ENCODE measurements at places on chromosomes 1 and 21.

GRCh38 chr1:227766015-227766634 is 30.9 kb downstream of the SNAP47 start:
- no peak for DNase-seq

DNA sequence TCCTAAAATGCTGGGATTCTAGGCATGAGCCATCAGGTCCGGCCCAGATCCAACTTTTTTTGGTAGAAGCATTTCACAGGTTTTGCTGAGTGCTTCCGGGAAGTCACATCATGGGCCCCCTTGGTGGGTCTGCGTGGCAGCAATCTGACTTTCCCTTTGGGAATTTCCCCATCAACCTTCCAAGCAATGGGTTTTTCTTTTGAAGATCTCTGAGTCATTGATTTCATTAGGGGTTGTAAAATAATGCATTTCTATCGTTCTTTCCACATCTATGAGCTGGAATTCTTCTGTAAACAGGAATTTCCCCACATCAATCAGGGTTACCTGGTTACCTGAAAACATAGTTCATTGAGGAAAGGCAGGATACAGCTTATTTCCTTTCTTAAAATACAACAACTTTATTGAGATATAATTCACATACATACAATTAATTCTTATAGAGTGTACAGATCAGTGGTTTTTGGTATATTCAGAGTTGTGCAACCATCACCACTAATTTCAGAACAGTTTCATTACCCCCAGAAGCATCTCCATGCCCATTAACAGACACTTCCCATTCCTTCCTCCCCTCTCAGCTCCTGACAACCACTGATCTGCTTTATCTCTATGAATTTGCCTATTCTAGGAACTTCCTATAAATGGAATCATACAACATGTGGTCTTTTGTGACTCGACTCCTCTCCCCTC is 9.9 kb upstream of the ZBTB17 start:
- no peak for DNase-seq

DNA sequence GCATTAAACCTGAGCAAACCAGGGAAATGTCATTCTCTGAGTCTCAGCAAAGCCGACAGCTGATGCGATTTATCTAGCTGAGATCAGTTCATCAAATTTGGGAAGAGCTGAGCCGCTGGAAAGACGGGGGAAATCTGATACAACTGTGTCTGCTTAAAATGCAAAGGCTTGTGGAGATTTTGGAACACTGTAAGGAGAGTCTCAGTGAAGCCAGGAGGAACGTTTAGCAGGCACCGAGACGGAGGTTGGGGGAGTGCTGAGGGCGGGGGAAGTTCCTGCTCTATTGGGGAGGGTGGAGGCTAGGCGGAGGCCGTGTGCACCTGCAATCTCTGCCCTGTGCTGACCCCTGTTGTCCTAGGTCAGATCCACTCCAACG is 143.2 kb upstream of the CSF3R start:
- no peak for DNase-seq

GRCh38 chr1:11340233-11340632 is 67.2 kb downstream of the UBIAD1 start:
- no peak for DNase-seq

- no peak for DNase-seq
Measured at GRCh38 chr1:107100331-107100984, 40.4 kb upstream of the NTNG1 start.

DNA sequence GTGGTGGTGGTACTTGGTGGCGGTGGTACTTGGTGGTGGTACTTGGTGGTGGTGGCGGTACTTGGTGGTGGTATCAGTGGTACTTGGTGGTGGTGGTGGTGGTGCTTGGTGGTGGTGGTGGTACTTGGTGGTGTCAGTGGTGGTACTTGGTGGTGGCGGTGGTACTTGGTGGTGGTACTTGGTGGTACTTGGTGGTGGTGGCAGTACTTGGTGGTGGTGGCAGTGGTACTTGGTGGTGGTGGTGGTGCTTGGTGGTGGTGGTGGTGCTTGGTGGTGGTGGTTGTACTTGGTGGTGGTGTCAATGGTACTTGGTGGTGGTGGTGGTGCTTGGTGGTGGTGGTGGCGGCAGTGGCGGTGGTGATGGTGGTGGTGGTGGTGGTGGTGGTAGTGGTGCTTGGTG is 20.2 kb downstream of the COQ8A start:
- DNase-seq, result no peak

DNA sequence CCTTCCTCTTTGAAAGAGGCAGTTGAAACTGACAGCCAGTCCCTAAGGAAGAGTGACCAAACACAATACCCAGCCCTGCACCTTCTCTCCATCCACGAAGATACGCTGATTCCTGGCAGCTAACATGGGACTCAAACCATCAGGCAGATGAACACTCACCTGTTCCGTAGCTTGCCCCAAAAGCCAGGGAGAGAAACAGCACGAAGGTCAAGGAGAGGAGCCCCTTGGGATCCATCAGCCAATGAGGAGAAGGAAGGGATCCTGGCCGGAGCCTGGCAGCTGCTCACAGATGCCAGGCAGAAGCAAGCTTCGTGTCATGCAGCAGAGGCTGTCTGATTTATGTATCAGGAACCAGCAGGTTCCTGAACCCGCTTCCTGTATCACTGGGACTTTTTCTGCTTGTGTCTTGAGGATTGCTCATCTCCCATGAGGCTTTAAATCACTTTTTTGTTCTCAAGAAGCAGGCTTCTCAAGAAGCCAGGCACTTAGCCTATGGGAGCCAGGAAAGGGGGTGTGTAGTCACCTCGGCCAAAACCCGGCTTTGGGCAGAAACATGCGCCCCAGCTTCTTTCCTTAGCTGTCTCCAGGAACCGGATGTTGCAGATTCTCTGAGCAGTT is at the start of gene SLAMF1:
Gene SLAMF1, minus strand, starts transcription at position 334 of the 618 bp plus-strand sequence. Its CDS starts 99 bp downstream, at position 235.
- DNase-seq, result no peak

GRCh38 chr1:27005648-27006496 is 6.8 kb downstream of the TENT5B start:
- no peak for DNase-seq

DNA sequence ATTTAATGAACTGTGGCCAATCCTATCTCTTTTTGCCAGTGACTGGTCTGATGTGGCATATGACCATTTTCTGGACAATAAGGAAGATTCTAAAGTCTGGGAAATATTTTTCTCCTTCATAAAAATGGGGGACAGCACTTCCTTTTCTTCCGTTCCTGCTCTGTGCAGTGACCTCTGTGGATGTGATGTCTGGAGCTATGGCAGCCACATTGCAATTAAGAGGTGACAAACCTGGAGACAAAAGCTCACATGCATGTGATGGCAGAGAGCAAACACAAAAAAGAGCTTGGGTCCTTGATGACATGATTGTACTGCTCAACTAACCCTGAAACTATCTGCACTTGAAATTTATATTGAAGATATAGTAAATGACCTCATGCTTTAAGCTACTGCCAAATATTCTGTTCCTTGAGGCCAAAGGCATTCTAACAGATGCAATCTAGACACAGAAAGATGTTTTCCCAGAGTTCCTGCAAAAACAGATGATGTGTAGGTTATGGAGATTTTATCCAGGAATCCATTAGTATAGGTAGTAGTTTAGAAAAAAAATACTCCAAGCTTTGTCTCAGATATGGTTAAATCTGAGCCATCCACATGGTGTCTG is 2.2 kb upstream of the MAGI3 start:
- no peak for DNase-seq

- no peak for DNase-seq
Measured at GRCh38 chr1:235882816-235883215, 16.1 kb upstream of the LYST start.

GRCh38 chr1:234782791-234783190 is 172.8 kb upstream of the IRF2BP2 start:
- DNase-seq, result no peak

- DNase-seq, result no peak
Measured at GRCh38 chr1:193079187-193079586, 19.8 kb downstream of the RO60 start.

DNA sequence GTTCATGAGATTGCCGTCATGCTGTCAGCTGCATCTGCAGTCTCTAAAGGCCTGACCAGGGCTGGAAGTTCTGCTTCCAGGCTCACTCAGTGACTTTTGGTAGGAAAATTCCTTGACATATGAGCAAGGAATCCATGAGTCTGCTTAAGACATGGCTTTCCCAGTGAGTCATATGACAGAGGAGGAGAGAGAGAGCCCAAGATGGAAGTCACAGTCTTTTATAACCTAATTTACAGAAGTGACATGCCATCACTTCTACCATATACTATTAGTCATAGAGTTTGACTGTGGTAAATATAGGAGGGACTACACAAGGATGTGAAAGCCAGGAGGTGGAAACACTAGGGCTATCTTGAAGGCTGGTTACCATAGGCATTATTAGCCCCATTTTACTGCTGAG is 115.2 kb downstream of the ROR1 start:
- DNase-seq, result no peak

DNA sequence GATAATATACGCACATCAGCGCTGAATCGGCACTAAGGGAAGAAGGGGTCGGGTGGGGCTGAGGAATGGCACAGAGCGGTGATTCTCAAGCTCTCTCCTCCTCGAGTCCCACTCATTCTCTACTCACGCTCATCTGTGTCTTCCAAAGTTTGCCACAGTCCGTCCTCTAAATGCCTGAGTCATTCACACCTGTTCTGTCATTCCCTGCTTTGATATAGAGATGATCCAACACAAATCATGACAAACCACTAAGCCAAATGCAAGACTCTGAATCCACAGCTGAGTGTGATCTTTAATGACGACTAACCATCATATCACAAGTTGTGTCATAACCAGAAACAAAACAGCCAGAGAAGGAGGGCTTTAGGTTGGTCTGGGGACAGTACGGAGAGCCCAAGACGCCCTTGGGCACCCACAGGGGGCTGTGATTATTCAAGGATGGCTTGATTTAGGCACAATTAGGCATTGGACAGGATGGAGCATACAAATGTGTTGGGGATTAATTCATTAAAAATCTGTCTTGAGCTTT is 501.5 kb downstream of the KIF26B start:
- no peak for DNase-seq

DNA sequence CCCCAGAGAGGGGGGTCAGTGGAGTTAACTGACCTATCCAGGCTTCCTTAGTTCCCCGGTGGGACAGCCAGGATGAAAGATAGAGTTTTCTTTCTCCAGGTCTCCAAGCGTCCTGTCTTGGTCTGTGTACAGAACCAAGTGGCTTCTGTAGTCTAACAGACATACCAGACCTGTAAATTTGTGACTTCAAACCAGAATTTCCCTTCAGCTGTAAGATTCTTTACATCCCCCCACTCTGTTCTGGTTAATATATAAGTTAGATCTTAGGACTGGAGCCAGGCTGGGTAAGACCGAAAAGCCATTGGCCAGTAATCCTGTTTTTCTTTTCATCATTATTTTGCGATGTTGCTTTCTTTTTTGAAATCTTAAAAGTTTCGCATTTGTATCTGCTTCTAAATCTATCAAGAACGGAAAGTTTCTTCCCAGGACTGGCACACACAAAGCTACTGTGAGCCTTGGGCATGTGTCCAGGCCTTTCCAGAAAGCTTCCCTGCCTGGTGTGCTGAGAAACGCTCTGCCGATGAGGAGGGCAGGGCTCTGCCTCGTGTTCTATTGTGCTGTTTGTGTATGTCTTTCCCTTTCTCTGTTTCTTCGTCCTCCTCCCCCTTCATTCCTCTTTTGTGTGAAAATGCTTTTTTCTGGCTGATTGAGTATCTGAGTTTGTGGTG is 72.3 kb downstream of the RGL1 start:
- no peak for DNase-seq

- DNase-seq, result no peak
Measured at GRCh38 chr1:199218533-199218932, 579.7 kb downstream of the PTPRC start.

DNA sequence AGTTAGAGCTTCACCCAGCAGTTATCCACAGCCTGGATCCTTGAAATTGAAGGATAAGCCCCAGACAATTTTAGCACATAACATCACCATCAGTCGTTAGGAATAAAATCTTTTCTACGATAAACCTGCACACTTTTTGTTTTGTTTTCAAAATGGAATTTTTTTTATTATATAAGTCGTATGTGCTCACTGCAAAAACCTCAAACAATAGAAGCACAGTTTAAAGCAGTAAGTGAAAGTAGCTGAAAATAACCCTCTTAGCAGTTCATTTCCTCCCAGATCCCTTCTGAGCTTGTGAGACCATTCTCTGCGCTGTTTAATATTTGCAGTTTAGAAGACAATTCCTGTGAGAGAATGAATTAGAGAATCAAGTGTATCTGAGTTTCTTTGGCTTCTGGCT is 38.3 kb downstream of the ELK4 start:
- DNase-seq, result no peak

DNA sequence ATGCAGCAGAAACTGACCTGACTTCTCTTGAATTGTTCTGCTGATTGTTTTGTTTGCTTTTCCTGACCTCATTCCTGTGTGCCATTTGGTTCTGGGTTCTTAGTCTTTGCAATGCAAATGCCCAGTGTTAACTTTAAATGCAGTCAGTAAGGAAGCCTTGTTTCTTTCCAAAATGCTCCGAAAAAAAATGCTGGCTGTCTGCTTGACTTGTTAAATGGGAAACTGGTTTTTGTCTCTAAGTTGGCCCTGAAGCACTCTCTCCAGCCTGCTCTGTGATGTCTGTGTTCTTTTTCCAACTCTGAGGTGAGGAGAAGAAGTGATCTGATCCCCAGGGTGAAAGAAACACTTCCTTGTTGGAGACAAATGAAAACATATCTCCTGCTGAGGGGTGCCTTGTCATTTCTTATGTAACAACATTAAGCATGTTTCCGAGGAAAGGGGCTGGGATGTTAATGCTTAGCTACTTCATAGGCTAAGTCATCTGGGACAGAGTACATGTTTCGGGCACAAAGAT is 256.3 kb upstream of the ADGRL4 start:
- DNase-seq, result no peak

DNA sequence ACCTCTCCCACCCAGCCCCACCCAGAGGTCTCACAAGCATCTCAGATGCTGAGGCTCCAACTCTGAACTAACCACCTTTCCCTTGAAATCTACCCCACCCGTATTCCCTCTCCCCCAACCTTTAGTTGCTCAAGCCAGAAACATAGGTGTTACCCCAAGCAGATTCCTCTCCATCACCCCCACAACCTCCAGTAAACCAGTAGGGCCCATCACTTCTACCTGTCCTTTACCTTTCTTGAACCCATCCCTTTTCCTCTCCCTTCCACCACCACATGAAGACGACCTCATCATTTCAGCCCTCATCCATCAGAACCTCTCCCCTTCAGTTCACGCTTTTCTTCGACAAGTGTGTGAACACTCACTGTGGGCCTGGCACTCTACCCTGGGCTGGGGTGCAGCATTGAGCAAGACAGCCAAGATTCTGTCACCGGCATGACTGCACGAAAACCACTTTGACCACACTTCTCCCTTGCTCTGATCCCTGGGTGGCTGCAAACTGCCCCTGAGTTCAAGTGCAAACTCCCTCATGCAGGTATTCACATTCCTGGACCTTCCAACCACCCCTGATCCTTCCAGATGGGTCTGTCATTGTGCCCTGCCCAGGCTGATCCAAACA is 65.5 kb upstream of the LAPTM5 start:
- no peak for DNase-seq

All from HAP-1 (cell line).